GOT3 (cell line): ENCODE measurements at places on chromosomes 3 and 15.

DNA sequence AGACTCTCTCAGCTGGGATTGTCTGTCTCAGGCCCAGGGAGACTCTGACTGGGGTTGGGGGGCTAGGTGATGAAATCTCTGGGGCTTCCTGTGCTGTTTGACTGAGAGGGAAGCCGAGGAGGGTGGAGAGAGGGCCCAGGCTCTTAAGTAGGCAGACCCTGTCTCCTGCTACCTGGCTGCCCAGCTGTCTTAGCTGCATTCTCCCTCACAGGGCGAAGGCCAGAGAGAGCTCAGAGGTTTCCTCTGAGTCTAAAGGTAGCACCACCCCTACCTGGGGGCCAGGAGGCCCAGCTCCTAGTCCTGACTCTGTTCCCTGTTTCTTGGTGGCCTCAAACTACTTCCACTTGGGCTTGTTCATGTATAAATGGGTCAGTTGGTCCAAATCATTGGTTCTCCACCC is 24.4 kb downstream of the SMAD6 start:
- no peak for DNase-seq

GRCh38 chr3:59424268-59425010 is 374.6 kb upstream of the CFAP20DC start:
- DNase-seq, result no peak

DNA sequence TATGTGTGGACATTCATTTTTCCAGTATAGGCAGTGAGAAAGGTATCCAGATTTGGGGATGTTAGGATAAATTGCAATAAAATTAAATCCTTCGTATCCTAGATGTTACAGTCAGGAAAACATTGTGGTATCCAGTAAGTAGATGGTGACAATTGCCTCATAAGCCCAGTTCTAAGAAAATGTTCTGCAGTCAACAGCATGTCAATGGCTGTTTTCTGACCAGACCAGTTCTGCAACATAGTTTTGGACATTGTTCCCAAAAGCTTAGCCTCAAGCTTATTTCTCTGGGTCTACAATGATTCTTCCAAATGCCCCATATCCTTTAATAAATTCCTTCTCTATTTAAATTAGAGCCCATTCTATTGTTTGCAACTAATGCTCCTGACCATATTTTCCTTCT is 480.7 kb downstream of the FHIT start:
- no peak for DNase-seq

DNA sequence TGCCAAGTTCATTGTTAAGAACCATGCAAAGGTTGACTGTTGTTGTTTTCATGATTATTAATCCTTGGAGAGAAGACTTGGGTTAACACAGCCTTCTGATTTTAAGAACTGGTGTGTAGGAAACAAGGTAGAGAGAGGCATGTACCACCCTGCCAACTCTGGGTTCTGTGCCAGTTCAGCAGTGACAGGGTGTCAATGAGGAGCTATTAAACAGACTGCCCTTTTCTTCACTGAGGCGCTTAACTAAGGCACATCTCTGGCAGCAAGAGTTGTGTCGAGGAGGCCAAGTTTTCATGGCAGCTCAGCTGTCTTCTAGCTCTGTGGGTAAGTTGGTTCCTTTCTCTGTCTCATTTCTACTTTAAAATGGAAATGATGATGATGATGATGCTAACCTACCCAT is 117.6 kb downstream of the FEZF2 start:
- DNase-seq, result no peak

DNA sequence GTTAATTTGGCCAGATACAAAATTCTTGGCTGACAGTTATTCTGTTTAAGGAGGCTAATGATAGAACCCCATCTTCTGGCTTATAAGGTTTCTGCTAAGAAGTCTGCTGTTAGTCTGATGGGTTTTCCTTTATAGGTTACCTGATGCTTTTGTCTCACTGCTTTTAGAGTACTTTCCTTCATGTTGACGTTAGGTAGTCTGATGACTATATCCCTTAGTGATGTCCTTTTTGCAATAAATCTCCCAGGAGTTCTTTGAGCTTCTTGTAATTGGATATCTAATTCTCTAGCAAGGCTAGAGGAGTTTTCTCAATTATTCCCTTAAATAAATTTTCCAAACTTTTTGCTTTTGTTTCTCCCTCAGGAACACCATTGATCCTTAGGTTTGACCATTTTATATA is 114.1 kb upstream of the CDIN1 start:
- no peak for DNase-seq

GRCh38 chr3:126184465-126185000 is 4.1 kb upstream of the ALDH1L1 start:
- no peak for DNase-seq

- DNase-seq, result no peak
Measured at GRCh38 chr3:64398006-64398405, 172.7 kb upstream of the PRICKLE2 start.

DNA sequence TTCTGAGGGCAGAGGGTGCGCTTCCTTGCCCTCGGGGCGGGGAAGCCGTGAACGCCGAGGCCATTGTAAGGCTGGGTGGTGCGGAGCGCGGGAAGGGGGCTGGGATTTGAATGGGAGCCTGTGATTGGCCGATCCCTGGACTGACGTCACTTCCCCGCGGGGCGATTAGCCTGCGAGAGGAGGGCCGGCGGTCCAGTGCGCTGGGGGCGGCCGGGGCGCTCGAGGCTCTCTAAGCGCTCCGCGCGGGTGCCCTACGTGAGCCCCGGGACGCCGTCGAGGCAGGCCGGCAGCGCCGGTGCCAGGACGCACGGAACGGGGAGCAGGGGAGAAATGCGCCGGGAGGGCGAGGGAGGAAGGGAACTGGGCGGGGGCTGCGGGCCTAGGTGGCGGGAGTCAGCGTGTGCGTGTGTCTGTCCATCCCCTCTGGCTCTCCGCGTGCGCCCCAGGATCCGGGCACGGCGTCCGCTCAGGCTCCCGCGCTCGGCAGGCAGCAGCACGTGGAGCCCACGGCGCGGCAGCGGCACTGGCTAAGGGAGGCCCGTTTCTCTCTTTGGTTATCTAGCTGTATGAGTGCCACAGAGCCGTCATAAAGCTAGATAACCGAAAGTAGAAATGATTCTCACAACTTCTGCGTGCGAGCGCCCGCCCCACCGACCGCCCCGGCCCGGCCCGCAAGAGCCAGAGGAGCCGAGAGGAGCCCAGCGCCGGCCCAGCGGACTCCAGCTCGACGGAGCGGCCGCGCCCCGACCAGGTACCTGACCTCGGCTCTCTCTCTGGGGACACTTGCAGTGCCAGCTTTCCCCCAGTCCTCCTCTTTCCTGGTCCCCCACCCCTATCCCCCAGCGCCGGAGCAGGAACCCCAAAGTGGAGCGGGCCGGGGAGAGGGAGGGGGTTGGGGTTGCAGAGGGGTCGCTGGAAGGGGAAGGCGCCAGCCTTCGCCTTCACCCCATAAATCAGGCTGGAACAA is 33.1 kb upstream of the POLG start:
- DNase-seq, result no peak

DNA sequence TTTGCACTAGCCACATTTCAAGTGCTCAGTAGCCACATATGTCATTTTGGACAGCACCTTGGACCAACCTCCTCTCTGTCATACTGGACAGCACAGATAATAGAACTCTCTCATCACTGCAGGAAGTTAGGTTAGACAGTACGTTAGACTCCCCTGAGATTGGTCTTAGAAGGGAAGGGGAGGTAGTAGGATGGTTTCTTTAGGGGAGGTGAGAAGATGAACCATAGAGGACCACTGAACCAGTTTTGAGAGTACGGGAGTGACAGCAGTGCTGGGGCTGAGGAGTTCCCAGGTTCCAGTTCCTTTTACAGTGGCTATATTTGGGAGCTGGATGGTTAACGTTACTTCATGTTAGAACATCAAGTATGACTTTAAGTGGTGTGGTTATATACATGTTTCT is 7.8 kb downstream of the LRCH3 start:
- DNase-seq, result no peak

- no peak for DNase-seq
Measured at GRCh38 chr15:81133782-81134461, at the start of gene CFAP161. Gene CFAP161 (plus strand): TSS chr15:81134270. CDS start chr15:81134330, 60 bp downstream.

DNA sequence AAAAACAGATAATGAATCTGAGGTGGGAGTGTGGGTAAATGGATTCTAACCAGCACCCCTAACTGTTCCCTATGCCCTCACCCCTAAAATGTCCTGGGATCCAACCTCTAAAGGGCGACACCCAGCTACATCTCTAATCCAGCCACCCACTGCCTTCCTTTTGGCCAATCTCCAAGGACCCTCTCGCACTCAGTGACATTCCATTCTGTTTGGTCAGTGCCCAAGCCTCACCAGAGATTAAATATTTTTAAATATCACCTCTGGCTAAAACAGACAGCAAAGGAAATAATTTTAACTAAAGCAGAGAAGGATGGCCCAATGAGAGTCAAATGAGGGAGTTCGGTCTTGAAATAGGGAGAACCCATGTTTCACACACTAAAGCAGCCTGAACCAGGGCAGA is 19.9 kb upstream of the SCN10A start:
- DNase-seq, result no peak

DNA sequence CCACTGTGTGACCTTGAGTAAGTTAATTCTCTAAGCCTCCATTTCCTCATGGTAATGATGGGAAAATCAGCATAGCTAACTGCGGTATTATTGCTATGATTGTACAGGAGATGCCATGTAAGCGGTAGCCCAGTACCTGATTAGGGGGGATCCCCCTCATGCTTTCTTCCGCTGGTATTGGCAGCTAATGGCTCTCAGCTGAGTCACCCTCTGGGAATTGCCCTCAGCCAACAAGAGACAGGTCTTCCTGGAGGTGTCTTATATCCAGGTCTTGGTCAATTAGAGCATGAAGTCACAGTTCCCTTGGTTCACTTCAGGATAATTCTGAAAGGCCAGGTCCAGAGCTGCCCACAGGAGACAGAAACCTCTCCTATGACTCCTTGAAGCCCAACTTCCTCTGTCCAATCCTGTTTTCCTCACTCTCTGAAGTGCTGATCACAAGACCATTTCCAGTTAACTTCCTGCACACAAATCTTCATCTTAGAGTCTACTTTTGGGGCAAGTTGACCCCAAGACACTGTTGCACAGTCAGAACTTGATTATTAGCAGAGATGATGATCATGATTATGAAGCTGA is 724.7 kb upstream of the ZNF385D start:
- no peak for DNase-seq

DNA sequence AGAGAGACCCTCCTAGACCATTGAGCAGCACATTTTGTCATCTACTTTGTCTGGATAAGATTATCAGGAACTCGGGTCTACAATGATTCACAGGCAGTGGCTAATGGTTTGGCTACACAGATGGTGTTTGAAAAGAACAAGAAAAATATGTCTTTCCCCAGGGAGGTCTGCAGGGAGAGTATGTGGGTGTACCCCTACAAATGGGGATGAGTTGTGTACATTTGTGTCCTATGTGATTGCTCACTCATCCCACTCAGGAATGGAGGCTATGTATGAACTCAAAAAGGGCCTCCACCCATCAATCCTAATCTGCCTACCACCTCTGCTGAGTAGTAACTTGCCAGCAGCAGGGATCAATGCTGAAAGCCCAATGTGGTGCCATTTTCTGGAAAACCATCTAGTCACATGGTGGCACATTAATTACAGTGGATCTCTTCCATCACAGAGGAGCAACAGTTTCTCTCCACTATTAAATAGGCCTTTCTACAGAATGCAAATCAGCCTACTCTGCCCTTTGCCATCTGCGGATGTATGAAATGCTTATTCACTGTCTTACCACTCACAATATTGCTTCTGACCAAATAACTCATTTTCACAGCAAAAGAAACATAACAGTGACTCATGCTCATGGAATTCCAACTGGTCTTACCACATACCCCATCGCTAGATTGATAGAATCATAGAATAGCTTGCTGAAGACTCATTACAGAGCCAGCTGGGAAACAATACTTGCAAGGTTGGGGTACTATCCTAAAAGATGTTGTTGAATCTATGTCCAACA is 48.3 kb upstream of the TRIM42 start:
- DNase-seq, result no peak

DNA sequence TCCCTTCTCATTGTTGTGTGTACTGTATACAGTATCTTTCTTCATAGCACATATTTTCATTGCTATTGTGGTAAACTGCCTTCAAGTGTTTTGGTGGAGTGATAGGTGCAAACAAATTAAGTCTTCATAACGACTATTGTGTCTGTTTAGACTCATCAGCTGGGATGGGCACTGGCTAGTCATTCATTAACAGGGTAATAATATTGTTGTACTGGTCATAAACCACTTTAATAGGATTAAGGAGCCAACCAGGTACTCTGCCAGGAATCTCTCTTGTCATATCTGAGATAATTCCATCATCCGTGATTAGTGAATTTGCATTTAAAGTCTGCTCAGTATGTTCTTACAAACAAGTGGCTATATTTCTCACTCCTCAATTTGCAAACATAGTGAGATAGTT is 10.2 kb upstream of the TMEM45A start:
- no peak for DNase-seq

- DNase-seq, result no peak
Measured at GRCh38 chr3:64961301-64961700, 273.5 kb upstream of the ADAMTS9 start.

- no peak for DNase-seq
Measured at GRCh38 chr3:4306860-4307259, 3.7 kb downstream of the SETMAR start.

GRCh38 chr3:65173841-65174240 is 486.0 kb upstream of the ADAMTS9 start:
- no peak for DNase-seq

- DNase-seq, result no peak
Measured at GRCh38 chr3:159650726-159651125, 337.9 kb upstream of the IL12A start.

DNA sequence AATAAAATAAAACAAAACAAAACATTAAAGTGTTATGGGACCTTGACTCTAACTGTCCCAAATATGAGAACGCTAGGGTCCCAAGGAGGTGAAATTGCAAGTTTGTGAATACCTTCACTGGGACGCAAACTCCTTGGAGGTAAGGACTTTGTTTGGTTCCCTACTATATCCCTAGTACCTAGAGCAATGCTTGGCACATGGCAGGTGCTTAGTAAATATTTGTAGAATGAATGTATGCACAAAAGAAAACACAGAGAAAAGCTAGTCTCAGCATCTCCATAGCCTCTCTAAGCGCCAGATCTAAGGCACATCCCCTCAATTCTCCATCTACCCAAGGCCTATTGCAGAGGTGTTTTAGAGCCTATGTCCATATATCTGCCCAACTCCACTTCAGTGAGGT is 30.5 kb downstream of the GPR176 start:
- DNase-seq, result no peak

DNA sequence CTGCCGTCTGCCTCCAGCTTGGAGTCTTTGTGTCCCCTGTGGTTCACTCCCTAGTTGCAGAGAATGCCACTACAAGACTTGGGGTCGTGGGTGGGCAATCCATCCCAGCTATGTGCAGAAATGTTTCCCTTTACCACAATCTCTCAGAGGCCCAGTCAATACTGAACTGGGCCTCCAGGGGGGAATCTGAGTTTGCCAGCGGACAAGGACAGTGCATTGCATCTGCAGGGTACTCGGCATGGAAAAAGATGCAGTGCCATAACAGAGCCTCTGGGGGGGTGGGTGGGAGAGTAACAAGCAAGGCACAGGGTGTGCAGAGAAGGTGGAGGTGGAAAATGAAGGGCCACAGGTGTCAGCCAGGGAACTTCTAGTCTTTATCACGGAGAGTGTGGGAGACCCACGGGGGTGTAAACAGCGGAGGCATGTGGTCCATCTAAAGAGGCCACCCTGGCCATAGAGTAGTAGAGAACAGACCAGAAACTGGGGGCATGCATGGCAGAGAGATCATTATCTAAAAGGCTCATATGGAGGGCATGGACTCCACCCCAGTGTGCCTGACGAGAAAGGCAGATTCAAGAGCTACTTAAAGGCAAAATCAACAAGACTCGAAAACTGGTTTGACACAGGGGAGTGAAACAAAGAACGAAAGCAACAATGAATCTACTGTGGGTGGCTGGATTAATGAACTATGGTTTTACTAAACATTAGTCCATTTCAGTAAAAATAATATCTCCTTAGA is 182.4 kb downstream of the ANXA2 start:
- no peak for DNase-seq
